Frontal cortex (tissue), 4 donors: ENCODE measurements at places on chromosomes 3 and 15. TPM values are rescaled to one million over a fixed set of nuclear protein-coding genes. Genes with fewer than 3 reads are reported as not detected.

DNA sequence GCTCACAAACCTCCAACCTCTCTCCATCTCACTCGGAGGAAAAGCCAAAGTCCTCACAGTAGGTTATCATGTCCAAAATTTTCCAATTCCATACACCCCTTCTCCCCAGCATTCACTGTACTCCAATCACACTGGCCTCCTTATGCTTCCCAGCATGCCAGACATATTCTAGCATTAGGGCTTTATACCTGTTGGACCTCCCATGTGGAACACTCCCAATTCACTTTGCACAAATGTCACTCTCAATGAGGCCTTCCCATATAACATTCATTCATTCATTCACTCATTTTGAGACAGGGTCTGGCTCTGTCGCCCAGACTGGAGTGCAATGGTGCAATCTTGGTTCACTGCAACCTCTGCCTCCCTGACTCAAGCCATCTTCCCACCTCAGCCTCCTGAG lies 19.9 kb downstream of the SCAPER start:
- DNase-seq: no peak

- DNase-seq: no peak
Observed at GRCh38 chr3:71389911-71390573, 193.5 kb downstream of the FOXP1 start.

CLDN1 gene
- 4.1 TPM for total RNA-seq

TMEM40 gene
- total RNA-seq: not detected
